ENCODE measurements at places on chromosomes 3 and 15.

DNA sequence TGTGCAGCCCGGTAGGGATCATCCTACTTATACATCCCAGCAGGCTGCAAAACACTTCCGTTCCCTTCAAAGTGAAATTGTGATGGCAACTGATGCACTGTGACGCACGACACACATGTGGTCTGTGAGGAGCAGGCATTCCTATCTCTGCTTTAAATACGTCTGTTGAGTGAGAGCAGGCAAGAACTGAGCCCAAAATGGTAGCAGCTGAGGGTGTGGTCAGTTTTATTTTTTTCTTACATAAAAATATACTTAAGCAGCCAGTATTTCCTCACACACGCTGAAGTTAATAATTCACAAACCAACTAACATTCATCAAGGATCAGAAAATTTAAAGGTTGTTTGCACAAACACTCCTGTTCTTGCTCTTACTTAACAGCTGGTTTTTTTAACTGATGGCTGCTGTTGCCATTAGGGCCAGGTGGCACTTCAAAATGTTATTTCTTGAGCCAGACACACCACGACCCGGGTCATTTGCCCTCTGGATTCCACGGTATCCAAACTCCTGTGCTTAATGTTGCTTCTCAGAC is 23.9 kb downstream of the LRIG1 start:
- DNase-seq = no peak

GRCh38 chr3:69255928-69256327 is 130.0 kb downstream of the FRMD4B start:
- DNase-seq = no peak

GRCh38 chr3:58192069-58192468 is 18.7 kb downstream of the DNASE1L3 start:
- no peak for DNase-seq

DNA sequence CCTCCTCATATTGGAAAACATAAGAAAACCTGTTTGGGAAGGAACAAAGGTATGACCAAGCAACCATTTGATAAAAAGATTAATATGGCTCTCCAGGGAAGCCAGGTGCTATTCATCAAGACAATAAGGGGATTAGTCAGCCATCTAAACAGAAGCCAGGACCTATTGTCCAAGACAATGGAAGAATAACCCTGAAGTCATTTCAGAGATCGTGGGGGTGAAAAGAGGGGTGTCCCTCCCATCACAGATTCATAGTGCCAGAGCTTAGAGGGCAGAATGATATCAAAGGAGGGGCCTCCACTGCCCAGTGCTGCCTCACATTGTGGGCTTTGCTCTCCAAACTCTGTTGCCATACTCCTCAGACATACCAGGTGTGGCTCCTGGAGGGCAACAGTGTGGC is 73.5 kb downstream of the DAPK2 start:
- DNase-seq = no peak

DNA sequence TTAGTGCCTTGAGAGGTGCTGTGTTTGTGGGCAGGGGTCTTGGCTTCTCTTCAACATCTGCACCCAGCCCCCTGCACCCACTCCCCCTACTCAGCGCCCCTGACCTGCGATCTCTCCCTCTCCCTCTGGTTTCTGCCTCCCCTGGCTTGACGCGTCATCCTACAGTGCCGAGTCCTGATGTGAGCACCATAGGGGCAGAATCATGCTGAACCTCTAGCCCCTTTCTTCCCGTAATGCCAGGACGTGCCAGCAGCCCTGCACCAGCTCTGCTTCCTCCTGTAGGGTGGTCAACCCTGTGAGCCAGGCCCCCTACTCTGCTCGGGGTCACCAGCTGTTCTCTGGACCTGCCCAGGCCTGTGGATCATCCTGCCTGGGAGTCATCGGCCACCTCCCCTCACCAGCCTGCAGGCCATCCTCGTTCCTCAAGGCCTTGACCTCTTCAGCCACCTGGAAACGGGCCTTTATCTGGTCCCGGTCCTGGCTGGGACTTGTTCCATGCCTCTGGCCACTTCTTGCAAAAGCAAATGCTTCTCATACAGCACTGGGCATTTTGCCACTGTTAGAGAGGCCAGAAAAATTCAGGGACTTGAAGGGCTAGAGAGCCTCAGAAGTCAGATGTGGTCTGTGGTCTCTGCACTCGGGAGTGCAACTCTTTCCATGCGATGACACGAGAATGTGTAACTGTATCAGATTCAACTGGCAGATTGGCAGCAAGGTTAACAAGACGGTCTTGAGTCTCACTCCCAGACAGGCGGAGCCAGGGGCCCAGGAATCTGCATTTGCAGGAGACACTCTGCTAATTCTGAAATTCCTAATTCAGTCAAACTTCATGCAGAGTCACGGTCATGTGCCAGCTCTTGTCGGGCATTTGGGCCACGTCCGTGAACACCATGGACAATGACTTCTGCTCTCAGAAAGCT is 16.7 kb upstream of the KLF15 start:
- no peak for DNase-seq

- DNase-seq = no peak
Measured at GRCh38 chr3:101102678-101103296, 109.6 kb upstream of the ABI3BP start.

DNA sequence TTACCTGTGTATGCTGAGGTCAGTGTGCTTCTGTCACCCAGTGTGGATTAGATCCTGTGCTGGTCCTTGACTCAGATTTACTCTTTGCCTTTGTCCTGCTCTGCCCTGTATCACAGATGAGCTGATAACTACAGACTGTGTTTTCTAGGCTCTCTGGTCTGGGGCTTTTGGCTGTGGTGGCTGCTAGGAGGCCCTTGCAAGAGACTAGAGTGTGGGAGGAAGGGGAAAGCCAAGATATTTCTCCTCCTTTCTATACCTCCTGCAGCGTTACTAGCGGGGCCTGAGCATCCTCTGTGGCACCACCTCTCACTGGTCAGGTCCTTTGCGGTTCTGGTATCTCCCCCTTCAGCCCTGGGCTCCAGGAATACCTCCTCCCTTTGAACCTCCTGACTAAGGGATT is 282.3 kb upstream of the TBC1D5 start:
- DNase-seq = no peak

DNA sequence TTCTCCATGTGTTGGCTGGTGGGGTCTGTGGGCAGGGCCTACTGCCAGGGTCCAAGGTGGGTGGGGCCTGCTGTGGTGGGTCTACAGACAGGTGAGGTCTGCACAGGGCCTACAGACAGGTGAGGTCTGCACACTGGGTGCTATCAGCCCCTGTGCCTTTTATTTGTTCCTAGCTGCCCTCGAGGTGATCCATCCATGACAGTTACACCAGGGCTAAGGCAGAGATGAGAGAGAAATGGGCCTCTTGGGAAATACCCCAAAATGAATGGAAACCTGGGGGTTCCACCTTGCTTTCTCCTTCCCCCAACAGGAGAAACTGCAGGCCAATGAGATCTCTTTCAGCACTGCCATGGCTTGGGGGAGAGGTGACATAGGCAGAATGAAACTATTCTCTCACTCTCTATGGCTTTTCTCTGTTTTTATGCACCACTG is 36.4 kb downstream of the CFAP100 start:
- DNase-seq = no peak

GRCh38 chr3:38031022-38031994 is 1.9 kb upstream of the PLCD1 start:
- DNase-seq = peak; percentile 19

GRCh38 chr15:51121118-51121517 is 26.4 kb upstream of the TNFAIP8L3 start:
- DNase-seq = no peak

- no peak for DNase-seq
Measured at GRCh38 chr3:31882895-31883294, 98.2 kb downstream of the OSBPL10 start.

DNA sequence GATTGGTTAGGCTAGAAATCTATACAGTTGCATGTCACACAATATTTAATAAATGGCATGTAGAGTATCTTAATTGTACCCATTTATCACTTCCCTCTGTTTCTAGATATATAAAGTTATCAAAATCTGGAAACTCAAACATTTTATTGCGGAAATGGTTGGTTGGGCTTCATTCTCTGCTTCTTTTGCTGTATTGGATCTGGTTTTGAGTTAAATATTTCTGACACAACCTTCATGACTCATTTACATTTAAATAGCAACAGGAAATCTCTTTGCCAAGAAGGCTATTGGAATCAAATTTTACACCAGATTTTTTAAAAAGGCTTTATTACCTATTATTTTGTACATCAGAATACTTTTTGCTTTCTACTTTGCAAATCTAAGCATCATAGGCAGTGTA is 153.8 kb downstream of the EBLN2 start:
- DNase-seq = no peak

DNA sequence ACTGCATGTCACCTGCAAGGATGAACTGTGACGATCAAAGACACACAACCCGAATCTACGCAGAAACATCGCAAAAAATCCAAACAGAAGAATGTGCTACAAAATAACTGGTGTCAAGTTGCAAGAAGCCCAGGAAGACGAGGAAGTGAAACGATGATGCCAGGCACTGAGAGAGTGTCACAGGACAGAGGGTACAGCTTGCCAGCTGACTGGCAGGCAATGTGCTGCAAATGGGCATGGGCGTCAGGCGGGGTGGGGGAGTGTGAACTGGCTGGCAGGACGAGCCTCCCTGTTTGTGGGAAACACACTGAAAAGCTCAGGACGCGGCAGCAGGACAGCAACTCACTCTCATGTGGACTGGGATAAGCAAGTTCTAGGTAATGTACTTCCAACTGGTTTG is 28.9 kb upstream of the OCA2 start:
- DNase-seq = no peak

- no peak for DNase-seq
Measured at GRCh38 chr3:57864853-57865252, 108.7 kb downstream of the SLMAP start.

DNA sequence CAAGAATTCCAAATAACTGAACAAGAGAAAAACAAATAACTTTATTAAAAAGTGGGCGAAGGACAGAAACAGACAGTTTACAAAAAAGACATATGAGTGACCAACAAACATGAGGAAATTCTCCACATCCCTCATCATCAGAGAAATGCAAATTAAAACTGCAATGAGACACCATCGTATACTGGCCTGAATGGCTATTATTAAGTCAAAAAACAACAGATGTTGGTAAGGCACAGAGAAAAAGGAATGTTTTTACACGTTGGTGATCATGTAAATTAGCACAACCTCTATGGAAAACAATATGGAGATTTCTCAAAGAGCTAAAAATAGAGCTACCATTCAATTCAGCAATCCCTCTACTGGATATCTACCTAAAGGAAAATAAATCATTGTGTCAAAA is 1260.4 kb upstream of the ALCAM start:
- DNase-seq = no peak

DNA sequence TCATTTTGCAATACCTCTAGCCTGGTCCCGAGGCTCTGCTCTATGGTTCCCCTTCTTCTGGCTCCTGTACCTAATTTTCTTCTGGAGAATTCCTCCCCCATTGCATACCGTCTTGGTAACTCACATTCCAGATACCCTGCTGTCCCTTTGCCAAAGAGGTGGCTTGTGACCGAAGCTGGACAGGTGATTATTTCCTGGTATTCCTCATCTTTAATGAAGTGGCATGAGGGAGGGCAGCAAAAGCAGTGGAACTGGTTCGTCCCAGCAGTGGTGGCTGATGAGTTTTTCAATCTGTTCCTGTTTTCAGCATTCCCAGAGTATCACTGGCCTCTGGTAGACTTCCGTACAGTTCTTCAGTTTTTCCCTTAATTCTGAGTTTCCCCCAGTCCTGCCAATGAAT is 186.2 kb upstream of the CADPS start:
- DNase-seq = no peak

DNA sequence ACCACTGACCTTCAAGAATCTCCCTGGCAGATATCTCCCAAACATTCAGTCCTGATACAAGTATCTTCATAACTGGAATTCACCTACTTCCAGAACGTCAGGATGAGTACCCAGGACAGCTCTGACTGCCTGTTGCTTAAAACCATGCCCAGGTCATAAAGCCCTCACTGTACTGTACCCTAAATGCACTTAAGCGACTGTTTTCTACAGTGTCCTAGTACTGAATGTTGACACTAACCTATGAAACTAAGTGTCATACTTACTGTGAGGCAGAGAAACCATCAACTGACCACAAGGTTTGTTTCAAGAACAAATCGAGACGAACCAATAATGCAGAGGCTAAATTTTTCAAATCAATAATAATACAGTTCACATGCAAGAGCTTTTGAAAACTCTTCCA is 178.7 kb upstream of the NSMCE3 start:
- DNase-seq = no peak

- DNase-seq = no peak
Measured at GRCh38 chr15:34242331-34242710, 17.5 kb downstream of the EMC4 start.

- no peak for DNase-seq
Measured at GRCh38 chr3:112020674-112021085, 13.9 kb upstream of the TMPRSS7 start.

- no peak for DNase-seq
Measured at GRCh38 chr15:62512904-62513303, 347.8 kb upstream of the C2CD4B start.

GRCh38 chr15:89723031-89723430 is 28.0 kb downstream of the MESP1 start:
- DNase-seq = no peak

GRCh38 chr3:71944482-71945065 is 159.6 kb upstream of the PROK2 start:
- DNase-seq = no peak

GRCh38 chr15:88069561-88069960 is 187.0 kb downstream of the NTRK3 start:
- DNase-seq = no peak

GRCh38 chr3:69051756-69052471 is at the start of gene TMF1:
Gene TMF1, minus strand, starts transcription at chr3:69052333. Its CDS starts 247 bp downstream, at chr3:69052086.
- peak; percentile 96 for DNase-seq

DNA sequence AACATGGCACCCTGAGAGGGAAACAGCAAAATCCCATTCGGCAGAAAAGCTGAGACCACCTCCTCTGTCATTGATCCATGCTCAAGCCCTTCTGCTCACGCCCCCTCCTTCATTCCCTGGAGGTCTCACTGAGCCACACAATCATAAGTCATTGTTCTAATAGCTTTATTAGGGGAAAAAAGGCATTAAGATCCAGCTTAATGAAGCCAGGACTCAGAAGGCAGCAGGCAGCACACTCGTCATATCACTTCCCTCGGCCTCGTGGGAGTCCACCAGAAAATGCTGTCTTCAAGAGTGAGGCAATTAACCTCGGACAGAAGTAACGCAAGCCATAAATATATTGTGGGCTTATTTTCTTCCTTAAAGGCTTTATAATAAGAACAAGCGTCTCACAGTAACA is 153.9 kb upstream of the PPP2R3A start:
- no peak for DNase-seq

- DNase-seq = no peak
Measured at GRCh38 chr3:111723293-111724215, 128.4 kb upstream of the ZBED2 start.

- DNase-seq = no peak
Measured at GRCh38 chr15:83658430-83659416, 4.8 kb downstream of the ADAMTSL3 start.

GRCh38 chr3:139940622-139941021 is 5.6 kb downstream of the CLSTN2 start:
- no peak for DNase-seq

All from effector memory CD8-positive, alpha-beta T cell (primary cell).